ENCODE measurements at places on chromosomes 16 and 17. TPM values are rescaled to one million over a fixed set of nuclear protein-coding genes. Genes with fewer than 3 reads are reported as not detected.
A peak's percentile ranks its signal among the peaks of the same experiment; 100 is the strongest.

DNA sequence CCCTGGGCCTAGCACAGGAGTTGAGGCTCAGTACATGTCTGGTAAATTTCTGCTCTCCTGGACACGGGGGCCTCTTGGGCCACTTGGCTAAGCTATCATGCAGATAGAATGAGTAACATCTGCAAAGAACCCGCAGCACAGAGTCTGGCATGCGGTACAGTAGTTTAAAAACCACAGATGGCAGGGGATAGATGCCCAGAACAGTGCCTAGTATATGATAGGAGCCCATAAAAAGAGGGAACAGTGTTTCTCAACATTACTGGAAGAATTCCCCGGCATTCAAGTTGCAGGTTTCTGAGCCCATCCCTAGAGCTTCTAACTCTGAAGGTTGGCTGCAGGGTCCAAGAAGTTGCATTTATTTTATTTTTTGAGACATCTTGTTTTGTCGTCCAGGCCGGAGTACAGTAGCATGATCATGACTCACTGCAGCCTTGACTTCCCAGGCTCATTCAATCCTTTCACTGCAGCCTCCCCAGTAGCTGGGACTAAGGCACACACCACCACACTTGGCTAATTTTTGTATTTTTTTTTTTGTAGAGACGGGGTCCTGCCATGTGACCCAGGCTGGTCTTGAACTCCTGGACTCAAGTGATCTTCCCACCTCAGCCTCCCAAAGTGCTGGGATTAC is 5.8 kb downstream of the CDIPT start:
- DNase-seq: no peak

DNA sequence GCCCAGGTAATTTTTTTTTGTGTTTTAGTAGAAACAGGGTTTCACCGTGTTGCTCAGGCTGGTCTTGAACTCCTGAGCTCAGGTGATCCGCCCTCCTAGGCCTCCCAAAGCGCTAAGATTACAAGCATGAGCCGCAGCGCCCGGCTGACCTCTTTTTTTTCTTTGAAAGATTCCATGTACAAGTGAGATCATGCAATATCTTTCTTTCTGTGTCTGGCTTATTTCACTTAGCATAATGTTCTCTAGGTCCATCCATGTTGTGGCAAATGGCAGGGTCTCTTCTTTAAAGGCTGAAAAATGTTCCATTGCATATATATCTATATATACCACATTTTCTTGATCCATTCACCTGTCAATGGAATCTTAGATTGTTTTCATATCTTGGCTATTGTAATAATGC is 255.0 kb upstream of the MYOCD start:
- DNase-seq: no peak

- DNase-seq: peak; percentile 2
These were observed 1.5 kb upstream of the SLC38A8 start for GRCh38 chr16:84044118-84044488.

DNA sequence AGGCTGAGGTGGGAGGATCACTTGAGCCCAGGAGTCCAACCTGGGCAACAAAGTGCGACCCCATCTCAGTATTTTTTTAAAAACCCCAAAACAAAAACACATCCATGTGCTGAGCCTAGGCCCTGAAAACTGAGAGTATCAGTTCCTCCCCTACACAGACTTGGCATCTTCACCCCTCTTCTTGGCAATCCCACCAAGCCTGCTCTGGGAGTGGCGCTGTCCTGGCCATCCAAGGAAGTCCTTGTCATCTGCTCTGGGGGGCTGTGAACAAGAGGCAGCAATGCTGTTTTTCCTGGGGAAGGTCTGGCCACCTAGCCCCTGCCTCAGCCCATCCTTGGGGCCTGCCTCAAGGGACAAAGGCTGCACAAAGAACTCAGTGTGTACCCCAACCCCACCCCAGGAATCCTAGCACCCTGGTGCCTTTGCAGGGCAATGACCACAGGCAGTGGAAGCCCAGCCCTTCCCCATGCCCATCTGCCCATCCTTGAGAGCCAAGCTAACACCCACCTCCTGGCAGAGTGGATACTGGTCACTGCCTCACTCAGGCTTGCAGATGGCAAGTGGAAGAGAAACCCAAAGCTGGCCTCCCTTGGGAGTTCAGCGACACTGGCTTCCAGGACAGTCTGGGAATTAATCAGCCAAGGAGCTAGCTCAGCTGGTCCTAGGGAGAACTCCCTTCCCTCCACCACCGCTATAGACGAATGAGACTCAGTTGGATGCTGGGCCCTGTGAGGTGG is 14.8 kb upstream of the GFOD2 start:
- DNase-seq: no peak

DNA sequence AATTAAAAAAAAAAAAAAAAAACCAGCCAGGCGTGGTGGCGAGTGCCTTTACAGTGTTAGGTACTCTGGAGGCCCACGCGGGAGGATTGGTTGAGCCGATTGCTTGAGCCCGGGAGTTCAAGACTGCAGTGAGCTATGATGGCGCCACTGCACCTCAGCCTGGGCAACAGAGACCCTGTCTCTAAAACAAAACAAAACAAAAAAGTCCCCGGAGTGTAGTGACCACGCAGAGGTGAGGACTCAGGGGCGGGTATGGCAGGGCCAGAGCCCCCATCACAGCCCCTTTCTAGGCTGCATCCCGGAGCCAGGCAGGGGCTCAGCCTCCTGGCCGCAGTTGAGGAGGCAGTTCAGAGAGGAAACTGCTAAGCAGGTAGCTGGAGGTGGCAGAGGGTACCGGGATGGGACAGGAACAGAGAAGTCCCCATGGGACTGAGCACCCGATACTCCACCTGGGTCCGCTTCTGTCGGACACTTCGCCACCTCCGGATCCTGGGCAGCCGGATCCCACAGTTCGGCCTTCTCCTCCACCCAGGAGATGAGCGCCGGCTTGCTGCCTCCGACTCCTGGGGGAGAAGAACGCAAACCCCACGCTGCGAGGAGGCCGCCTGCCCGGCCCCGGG is 800 bp downstream of the ZNF747 start:
- DNase-seq: no peak

DNA sequence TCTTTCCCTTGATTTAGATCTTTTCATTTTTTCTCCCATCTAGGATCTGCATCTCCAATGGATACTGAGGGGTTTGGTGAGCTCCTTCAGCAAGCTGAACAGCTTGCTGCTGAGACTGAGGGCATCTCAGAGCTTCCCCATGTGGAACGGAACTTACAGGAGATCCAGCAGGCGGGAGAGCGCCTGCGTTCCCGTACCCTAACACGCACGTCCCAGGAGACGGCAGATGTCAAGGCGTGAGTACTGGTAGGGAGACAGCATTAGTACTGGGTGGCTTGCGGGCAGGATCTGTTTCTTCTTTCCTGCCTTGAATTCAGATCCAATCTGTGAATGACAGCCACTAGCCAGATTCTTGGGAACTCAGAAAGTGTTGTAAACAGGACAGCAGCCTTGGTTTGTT is 18.3 kb downstream of the NUP93 start:
- no peak for DNase-seq

DNA sequence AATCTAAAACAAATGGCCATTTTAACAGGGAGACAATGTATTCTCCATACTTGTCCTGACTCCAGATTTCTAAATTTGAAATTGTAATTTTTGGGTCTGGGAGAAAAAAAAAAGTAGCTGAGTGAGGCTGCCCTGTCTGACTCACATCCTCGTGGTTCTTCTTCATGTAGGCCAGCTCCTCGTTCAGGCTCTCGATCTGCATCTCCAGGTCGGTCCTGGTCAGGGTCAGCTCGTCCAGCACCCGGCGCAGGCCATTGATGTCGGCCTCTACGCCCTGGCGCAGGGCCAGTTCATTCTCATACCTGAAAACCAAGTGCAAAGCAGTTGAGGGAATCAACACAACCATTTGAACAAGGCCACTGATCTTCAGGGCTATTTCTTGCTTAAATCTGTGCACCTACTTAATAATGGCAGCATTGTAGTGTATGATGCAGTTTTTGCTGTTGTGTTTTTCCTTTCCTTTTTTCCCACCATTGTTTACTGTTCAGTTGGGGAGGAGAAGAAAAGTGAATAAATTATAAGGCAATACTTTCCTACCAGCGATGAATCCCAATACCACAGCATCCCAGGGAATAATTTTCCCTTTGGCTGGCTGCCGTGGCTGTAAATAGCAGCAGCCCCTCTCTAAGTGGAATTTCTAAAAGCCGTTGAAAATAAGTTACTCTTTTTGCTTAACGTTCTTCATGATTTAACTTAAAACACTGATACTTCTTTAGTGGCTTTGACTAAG is 2.2 kb downstream of the KRT12 start:
- no peak for DNase-seq

DNA sequence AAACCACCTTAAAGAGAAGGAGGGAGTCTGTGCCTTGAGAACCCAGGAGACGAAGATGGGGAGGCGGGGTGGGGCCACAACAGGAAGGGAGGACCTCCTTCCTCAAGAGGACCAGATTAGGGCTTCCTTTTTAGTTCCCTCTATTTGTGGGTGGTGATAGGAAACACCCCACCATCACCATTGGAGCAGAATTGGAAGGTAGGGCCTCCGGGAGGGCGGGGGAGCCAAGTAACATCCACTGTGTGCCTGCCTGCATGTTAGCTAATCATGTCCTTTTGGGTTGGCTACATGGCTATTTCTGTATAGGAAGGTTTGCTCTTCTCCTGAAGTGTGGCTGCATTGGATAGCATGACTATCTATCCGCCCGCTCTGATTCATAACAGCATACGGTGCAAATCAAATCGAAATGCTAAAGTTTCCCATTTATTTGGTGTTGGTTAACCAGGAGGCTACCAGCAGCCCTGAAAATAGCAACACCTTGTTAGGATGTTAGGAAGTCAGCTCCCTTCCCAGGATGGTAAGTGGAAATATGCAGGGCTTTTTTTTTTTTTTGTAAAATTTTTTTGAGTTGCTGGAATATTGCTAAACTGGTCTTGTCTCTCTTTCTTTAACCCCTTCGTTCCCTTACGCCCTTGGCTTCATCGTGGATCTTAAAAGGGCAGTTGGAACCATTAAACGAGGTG is 4.2 kb downstream of the SYT17 start:
- DNase-seq: no peak

- DNase-seq: peak; percentile 29
These were observed 188.6 kb upstream of the PSMD7 start for GRCh38 chr16:74107795-74108610.

DNA sequence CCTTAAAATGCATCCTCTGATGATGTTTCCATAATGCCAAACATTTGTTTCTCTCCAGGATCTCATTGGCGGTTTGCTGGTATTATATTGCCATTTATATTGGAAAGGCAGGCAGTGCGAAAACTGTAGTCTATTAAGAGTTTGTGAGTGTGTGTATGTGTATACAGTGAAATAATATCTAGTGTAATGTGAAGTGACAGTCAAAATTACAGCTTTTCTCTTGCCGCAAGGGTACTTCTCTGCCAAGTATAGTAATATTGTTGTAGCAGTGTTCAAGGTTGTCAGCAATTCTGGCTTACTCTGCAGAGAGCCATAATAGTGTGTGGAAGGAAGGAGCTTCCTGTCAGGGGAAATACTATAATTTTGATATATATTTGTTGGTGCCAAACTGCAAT is 178.6 kb downstream of the WWOX start:
- DNase-seq: no peak

DNA sequence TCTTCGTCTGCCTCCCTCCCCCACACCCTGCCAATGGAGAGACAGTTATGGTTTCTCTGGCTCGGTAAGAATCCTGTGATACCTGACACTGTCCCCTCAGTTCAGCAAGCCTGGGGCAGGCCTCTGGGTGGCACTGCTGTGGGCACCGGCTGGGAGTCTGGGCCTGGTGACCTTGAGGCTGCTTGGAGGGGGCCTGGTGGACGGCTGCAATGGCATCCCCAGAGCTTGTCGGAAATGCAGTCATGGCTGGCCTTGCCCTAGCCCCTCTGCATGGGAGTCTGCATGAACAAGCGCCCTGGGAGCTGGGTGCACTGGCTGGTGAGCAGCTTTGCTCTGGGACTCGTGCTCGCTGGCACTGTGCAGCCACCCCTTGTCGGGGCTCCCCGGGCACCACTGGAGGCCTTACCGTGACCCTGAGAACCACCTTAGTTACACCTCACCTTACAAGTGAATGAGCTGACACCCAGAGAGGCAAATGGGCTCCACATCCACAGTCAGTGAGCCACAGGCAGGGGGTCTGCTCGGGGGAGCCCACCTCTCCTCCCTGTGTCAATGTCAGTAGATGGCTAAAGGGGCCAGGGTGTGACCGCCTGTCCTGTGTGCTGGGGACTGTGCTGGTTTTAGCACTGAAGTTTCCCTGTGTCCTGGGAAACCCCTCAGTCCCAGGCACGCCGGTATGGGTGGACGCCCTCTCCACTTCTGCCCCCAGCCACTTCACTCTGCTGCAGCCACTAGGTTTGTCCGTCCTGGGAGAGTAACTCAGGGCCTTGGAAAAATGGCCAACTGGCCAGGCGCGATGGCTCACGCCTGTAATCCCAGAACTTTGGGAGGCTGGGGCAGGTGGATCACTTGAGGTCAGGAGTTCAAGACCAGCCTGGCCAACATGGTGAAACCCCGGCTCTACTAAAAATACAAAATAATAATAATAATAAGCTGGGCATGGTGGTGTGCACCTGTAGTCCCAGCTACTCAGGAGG is 1.4 kb downstream of the LGALS3BP start:
- no peak for DNase-seq

Gene TM4SF5
- total RNA-seq: not detected

Gene AGRP
- not detected for total RNA-seq

Gene OGFOD3
- 24.1 TPM for total RNA-seq

Gene RGS11
- total RNA-seq: 0.38 TPM

Gene EMP2
- 38.9 TPM for total RNA-seq

Data from dermis microvascular lymphatic vessel endothelial cell (primary cell).